Activated T-helper 1 cell treated with anti-CD3 and anti-CD28 coated beads, Interleukin-12 subunit alpha, Interleukin-12 subunit beta, Interleukin-2, Interleukin-4 antibody, amounts not matched to agents 30 ng/mL and 10 ng/mL and 1 ng/mL, durations not matched to agents 14 hours and 24 hours and 36 hours (primary cell): ENCODE measurements at places on chromosomes 4 and X. TPM values are rescaled to one million over a fixed set of nuclear protein-coding genes. Genes with fewer than 3 reads are reported as not detected.

The SRPX gene
- total RNA-seq: not detected in 2 replicates

The CYBB gene
- total RNA-seq: not detected in 2 replicates

The FGFBP2 gene
- total RNA-seq: 4.8 and 7.7 TPM in 2 replicates

The BEX1 gene
- total RNA-seq: not detected in 2 replicates

The POU3F4 gene
- not detected in 2 replicates for total RNA-seq

The STARD8 gene
- 2.3 and 2.6 TPM in 2 replicates for total RNA-seq

The H2BW1 gene
- total RNA-seq: not detected in 2 replicates

The MAPK10 gene
- not detected in 2 replicates for total RNA-seq

The FGA gene
- not detected in 2 replicates for total RNA-seq

GRCh38 chr4:41485041-41485440 is 52.9 kb upstream of the LIMCH1 start:
- no peak for DNase-seq

- DNase-seq: no peak
Measured at GRCh38 chrX:5810636-5811035, 418.0 kb downstream of the NLGN4X start.

DNA sequence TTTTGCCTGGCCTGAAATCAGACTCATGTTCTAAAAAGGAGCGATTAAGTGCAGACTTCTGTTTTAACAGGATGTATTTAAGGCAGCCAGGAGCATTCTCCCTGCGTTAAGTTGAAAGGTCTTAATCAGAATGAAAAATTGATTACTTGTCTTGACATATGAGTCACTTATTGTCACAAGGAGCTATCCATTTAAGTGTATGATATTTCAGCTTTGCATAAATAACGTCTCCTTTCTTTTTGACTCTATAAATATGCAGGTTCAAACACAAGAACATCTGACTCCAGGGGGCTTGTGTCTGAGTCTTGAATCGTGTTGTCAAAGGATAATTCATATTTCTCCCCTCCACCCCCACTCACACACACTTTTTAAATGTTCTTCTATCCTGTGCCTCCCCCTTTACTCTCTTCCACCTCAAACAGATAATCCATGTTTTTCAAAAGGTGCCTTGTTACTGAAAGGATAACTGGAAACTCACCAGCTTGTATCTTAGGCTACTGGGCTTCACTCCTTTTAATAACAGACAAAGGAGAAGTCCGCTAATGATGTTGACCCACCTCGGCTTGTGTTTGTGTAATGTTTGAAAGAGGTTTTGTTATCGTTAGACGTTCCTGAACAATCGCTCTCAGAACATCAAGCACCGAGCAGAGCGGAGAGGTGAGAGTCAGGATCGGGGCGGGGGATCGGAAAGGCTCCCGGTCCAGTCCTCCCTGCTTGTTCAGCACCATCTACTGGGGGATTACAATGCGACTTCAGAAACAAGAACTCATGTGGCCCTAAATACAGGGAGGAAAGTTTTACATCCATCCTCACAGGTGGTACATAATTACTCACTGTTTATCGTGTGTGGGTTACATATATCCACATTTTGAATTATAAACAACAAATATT is 107.5 kb upstream of the RPL34 start:
- peak; percentile 25 for DNase-seq

DNA sequence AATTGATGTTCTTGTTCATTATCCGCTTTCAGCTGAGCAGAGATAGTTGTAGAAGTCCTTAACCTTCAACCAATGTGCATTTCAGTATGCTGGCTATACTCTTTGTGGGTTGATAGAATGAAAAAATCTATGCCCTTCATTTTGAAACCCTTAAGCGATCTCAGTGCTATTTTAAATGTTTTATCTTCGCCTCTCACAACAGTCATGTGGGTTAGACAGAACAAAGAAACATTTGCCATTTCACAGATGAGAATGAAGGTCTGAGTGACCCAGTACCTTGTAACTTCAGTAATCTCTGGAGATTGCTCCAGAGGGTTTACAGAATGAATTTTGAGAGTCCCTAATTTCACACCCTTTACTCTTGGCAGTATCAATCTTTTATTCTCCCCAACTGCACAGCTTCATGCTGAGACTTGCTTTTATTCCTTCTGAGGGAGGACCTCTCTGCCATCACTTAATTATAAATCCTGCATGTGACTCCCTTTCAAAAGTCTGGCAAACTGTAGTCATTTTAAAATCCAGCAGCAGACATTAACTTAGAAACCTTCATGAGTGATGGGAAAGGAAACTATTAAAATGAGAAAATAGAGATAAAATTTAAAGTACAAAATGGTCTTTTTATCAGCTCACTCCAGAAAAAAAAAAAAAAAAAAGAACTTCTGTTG is 921.5 kb downstream of the RAB28 start:
- DNase-seq: no peak

DNA sequence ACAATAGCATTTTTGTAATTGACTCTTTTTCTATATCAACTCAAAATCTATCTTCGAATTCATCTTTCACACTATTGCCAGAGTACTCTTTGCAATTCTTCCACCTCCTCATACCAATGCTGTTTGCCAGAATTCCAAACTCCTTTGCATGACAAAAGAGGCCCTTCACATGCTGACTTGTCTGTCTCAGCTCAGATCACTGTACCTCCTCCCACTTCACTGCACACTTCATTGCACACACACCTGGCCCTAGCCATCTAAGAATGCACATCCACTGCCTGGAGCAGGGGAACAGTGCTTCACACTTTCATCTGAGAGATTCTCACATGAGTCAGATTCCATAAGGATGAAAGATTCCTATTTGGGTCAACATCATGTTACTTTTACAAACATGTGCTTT is 56.5 kb downstream of the PRDM5 start:
- no peak for DNase-seq

- DNase-seq: no peak
Measured at GRCh38 chr4:185825737-185826136, 13.7 kb upstream of the SORBS2 start.

DNA sequence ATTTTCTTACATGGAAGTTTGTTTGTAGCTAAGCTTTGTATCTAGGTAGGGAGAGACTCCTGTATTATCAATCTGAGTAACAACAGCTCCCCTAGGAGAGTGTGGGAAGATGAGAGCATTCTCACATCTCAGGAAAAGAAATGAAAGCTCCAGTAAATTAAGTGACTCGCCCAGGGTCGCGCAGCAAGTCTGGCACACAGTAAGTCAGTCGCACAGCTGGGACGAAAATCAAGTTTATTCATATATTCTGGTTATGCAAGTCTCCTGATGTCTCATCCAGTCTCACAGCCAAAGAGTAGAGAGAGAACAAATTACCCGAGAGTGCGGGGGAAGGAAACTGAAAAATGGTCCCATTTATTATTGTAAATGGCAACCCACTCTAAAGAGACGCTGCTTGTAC is 216.1 kb downstream of the STK32B start:
- DNase-seq: no peak

- DNase-seq: no peak
Measured at GRCh38 chr4:61590881-61591280, 390.8 kb downstream of the ADGRL3 start.

DNA sequence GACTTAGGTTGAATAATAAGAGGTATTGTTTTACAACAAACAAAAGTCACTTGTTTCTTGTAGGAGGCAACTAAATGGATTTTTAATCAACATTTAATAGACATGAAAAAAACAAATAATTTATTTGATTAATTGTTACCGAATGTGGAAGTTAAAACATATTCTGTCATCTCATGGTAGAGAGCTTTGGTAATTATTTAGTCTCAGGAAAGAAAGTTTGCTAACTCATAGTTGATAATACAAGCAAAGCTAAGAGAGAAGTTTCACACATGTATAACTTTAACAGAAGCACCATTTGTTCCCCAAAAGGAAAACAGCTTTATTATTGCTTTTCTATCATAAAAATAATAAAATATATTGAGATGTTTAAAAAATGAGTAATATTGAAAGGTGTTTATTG is 44.9 kb downstream of the GUCY1A1 start:
- DNase-seq: no peak

- no peak for DNase-seq
Measured at GRCh38 chrX:149490100-149490499, 15.0 kb downstream of the IDS start.

- no peak for DNase-seq
Measured at GRCh38 chr4:1043162-1043561, 31.7 kb downstream of the FGFRL1 start.
